Stimulated activated CD4-positive, alpha-beta T cell treated with anti-CD3 and anti-CD28 coated beads, Interleukin-15, amount 100 ng/mL, for 1 hour (primary cell): ENCODE measurements at places on chromosomes 2 and 18.

DNA sequence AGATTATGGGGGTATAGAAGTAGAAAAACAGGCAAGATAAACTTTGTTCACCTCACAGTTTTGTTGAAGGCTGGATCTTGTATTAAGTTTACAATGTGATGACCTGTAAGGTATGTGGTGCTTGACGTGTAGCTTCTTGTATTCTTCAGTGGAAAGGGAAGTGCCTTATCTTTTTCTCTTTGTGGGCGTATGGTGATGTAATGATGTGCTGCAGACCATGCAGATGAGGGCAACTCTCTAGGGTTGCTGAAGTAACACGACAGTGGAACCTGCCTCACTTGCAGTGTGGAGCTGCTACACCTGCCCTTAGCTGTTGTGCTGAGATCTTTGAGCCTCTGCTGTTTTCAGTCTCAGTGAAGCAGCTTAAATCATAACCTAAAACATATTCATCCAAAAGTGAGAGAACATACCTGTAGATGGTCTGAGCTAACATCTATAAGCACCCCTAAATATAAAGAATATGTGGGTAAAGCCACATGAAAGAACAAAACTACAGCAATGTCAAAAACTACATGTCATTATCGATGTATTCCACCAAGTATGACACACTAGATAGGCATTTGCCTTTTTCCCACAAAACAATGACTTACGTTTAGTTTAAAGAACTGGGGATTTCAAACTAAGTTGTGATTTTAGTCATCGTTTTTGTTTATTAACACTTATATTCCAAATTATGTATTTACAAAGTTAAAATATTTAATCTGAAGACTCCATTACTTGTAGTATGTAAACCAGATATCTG lies 1144.1 kb downstream of the CNTNAP5 start:
- DNase-seq: no peak

DNA sequence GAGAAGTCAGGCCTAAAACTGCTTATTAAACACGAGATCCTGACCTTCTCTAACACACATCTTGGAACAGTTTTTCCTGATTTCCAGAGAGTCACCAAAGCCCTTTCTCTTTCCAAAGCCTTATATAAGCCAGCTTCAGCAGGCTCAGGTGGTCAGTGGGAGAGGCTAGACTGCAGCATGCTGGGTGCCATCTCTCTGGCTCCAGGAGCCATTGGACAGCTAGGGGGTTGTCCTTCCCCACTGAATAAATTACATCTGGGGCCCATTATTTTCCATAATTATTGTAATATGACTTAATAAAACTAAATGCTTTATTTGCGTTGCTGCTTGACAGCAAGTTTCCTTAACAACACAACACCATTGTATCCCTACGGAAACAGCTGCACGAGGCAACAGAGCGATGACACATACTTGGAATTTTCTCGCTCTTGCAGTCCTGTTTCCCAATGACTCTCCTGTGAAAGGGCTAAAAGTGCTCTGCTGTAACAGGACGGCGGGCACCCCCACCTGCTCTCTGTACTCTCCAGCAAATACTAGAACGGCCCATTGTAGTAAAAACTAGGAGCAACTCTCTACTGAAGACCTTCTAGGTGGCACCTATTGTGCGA lies 160.6 kb downstream of the RNF144A start:
- no peak for DNase-seq

DNA sequence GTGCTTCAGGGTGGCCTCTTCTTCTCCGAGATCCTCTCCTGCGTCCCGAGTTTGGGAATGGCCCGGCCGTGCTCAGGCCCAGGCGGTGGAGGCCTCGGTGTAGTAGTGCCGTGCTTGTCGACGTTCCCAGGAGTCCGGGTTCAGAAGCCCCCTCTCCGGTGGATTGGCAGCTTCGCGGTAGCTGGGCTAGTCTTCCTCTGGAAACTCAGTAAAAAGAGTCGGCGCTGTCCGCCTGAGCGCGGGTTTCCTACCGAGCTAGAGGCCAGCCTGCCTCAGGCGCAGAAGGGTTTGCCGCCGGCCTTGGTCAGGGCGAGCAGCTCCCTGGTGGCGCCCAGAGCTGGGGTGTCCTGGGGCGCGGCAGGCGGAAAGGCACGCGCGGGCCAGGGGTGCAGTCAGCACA lies 3.2 kb downstream of the RALBP1 start:
- no peak for DNase-seq

DNA sequence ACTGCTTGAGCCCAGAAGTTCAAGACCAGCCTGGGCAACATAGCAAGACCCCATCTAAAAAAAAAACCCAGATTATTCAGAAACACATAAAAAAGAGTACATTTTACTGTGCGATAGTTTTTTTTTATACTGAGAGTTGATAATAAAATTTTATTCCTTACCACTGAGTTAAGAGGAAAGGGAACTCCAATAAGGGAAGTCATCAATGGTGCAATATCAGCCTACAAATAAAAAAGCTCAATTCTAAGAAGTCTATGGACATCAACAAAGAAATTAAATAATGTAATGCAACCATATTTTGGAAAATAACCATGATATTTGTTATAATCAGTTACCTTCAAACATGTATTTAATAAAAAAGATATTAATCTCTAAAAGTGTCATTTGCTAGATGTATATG lies 46.6 kb downstream of the PIGN start:
- DNase-seq: no peak

DNA sequence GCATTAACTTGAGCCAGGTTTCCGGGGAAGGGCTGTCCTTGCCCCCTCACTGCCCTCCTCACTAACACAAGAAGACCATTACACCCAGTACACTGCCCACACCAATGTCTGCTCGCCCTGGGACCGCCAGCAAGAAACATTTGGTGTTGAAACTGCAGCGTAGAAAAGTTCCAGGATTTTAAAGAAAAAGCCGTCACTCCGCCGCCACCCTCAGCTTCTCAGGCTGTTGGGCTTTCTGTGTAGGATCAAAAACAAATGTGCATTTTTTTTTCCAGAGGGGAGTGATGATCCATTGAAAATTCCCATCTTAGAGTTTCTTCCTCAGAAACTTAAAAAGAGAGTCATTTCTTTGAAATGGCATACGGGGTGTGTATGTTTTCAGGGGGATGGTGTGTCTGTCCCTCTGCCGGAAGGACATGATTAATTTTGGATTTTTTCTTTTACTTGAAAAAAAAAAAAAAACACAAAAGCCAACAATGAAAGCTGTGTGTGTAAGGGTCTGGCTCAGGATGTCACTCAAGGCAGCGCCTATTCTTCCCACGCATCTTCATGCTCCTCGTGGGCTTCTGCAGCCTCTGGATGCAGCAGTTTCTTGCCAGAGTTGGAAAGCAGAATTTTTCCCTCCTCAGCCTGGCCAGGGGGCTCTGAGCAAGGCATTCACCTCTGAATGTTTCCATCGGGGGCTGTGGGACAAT lies 184.9 kb downstream of the GLI2 start:
- DNase-seq: no peak

DNA sequence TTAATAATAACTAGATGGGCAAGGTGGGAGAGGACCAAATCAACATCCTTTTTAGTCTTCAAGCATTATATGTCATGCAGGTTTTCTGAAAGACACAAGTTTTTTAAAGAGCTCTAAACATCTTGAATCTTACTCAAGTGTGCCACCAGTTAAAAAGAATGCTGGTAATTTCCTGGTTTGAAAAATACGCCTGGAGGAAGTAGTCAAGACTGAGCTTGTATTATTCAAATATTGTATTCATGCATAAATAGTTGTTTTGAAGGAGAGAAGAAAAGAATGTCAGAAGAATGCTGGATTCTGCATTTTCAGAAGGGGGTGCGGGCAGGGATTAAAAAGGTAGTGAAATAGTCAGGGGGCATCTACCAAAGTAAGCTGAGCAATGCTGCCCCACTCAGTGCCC lies 90.7 kb downstream of the WDPCP start:
- DNase-seq: no peak

GRCh38 chr2:65762068-65762467 lies 329.7 kb upstream of the SPRED2 start:
- no peak for DNase-seq
